ENCODE measurements at places on chromosomes 3 and 15.

- DNase-seq, result no peak
These were observed 182.3 kb downstream of the EPHA3 start for GRCh38 chr3:89289574-89290190.

- DNase-seq, result no peak
These were observed 231.0 kb upstream of the TLE3 start for GRCh38 chr15:70328679-70329115.

DNA sequence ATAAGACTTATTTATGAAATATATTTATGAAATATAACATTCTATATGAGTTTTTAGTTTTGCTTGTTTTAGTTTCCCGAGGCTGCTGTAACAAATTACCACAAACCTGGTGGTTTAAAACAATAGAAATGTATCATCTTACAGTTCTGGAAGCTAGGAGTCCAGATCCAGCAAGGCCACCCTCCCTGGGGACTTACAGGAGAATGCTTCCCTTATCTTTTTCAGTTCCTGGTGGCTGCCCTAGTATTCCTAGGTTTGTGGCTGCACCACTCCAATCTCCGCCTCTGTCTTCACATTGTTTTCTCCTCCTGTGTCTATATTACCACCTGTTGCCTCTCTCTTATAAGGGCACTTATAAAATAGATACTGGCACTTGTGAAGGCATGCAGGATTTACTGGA is 877.8 kb downstream of the TUSC7 start:
- no peak for DNase-seq

DNA sequence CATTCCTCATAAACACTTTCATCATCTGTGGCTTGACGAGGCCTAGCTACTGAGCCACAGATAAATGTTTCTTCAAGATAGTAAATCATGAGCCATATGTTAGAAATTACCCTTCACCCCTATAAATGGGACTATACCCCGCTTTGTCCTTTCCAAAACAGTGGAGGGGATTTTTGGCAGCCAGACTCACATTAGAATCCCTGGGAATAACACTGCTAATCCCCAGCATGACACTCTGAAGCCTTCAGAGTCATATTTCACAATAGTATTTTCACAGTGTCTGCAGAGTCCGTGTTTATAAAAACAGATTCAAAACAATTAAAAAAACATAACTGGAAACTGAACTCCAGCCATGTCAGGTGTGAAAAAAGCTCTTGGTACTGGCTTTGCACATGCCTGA is 271.6 kb downstream of the ERC2 start:
- DNase-seq, result no peak

Measured in stimulated activated CD4-positive, alpha-beta T cell treated with anti-CD3 and anti-CD28 coated beads, Interleukin-4, amount 100 ng/mL, for 24 hours (primary cell).